Mucosa of descending colon (tissue), 3 donors: ENCODE measurements at places on chromosomes 2 and 18. TPM values are rescaled to one million over a fixed set of nuclear protein-coding genes. Genes with fewer than 3 reads are reported as not detected.

- DNase-seq, result peak; percentile 51
These were observed 69.6 kb downstream of the EML4 start for GRCh38 chr2:42238644-42239288.

DNA sequence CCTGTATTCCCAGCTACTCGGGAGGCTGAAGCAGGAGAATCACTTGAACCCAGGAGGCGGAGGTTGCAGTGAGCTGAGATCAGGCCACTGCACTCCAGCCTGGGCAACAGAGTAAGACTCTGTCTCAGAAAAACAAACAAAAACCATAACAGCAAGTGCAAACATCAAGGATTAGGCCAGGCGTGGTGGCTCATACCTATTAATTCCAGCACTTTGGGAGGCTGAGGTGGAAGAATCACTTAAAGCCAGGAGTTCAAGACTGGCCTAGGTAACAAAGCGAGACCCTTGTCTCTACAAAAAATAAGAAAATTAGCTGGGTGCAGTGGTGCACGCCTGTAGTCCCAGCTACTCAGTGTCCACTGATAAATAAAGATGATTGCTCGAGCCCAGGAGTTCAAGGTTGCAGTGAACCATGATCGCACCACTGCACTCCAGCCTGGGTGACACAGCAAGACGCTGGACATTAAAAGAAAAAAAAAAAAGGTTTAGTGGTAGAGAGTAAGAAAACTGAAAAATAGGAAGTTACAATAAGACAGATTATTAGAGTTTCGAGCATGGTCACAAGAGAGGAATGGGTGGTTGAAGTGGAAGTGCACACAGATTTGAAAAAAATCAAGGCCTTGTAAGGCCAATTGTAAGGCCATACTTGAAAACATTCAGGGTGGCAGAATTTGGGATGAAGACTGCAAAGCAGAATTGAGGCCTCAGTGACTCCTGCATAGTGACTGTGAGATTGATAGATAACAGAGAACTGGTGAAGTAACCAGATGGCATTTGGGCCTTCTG is 6.4 kb upstream of the KCMF1 start:
- DNase-seq, result no peak

Gene TDRD15
- not detected for total RNA-seq

DNA sequence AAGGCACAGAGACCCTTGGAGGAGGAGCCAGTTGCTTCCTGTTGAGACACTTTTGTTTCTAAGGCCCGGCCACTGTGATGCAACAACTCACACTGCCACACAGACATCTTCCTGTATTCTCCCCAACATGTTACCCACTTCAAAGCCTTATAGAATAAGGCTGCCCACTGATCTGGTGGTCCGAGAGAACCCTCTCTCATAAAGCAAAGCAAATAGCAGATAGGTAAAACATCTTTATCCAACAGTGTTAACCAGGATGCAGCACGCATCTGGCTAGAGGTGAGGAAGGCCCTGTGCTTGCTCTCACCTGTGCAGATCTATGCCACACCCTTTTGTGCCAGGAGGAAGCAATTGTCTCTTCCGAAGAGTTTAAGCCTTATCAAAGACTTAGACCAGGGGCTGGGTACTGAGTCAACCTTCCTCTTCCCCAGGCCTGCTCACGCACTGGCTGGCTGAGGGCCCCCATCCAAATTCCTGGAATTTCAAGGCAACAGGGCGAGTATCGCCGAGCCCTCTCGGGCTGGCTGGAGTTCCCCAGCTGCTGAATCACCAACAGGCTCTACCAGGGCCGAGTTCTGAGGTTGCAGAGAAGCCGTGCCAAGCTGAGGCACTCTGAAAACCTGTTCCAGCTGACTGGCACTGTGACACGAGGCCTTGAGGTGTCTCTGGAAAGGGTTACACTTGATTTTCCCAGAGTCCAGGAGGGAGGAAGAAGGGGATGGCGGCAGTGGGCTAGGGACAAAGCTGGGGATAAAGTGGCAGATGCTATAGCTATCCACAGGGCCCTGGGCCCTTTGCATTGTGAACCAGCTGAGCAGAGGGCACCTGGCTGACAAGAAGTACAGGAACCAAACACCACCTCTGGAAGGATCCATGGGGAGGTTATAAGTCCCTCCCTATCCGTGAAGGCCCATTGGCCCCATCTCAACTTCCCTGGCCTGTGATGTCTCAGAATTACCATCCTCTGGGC is 29.3 kb downstream of the TGFA start:
- peak; percentile 65 for DNase-seq

DNA sequence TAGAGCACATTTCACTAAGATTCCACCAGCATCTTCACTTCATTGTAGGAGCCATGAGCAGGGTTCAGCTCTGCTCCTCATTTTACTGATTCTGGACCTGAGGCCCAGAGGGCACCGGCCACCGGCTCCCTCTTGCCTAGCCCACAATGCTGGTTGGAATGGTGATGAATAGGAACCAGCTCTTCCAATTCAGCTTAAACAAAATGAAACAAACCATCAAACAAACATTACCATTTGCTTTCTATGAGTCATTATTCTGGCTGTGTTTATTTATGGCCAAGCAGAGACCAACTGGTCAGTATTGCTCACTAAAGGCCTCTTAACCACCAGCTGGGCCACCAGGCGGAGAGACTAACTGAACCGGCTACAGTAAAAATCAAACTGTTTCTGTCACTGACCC is 176.7 kb downstream of the MTX2 start:
- no peak for DNase-seq

DNA sequence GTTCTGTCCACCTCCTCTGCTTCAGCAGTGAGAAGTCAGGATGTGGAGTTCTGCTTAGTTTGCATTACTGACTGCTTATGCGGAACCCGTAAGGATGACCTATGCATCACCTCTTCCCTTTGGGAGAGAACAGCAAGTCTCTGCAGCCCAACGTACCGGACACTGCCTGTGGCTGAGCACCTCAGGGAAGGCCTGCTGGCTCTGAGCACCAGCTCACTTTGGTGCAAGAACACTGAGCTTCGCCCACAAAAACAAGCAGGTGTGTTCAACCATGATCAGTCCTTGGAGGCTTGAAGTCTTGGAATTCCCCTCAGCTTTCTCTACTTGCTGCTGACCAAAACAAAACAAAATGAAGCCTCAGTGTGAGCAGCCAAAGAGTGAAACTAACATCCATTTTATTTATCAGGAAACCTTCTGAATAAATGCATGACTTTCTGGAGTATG is 52.7 kb upstream of the NCK2 start:
- no peak for DNase-seq

DNA sequence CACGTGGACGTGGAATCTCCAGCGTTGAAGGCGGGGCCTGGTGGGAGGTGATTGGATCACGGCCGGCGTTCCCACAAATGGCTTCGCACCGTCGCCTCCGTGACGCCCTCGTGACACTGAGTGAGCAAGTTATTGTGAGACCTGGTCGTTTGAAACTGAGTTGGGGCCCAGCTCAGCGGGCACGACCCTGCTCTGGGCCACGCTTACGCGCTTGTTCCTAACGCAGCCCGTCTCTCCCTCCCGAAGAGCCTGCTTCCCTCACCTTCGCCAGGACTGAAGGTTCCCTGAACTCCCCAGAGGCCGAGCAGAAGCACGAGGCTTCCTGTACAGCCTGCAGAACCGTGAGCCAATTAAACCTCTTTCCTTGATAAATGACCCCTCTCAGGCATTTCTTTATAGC is 121.8 kb downstream of the RTP5 start:
- DNase-seq, result no peak

GRCh38 chr2:150643114-150643725 is 155.8 kb upstream of the RND3 start:
- DNase-seq, result no peak

Gene CHN1
- total RNA-seq, result 2.1 TPM

DNA sequence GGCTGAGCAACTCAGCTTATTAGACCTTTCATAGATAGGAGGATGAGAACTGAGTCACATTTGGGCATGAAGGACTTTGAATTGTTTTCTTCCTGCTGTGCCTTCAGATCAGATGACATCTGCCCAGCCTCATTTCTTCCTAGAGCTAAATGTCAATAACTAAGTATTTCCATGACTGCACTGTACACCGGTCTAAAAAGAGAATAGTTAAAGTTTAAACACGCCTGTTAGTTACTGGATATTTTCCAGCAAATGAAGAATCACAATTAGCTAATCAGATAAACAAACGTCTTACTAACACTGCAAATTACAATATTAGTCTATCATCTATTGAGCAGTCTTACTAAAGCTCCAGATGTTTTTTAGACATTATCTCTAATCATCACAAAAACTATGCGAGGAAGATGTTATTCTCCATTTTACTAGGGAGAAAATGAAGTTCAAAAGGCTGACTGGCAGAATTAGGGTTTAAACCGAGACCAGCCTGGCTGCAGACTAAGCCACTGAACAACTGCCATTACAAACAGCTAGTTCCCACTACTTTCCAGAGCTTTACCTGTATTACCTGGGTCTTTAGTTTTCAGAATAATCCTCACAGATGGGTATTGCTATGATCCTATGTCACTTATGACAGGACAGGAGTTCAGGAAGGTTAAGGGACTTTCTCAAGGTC is 69.4 kb upstream of the ZNF397 start:
- no peak for DNase-seq

DNA sequence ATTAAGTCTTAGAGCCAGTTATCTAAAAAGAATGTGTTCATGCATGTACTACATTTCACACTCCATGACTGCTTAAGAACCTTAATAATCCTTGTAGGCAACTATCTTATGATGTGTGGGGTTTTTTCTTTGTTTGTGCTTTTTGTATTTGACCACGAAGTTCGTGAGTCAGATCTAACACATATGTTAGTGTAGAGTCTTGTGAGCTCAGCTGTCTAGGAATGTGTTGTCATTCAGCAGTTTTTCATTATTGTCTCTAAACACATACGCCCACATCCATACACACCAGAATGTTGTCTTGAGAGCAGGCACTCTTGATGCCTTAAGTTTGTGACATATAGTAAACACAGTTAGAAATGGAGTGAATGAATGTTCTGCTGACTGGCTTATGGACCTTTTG is 38.4 kb downstream of the CAB39 start:
- no peak for DNase-seq

DNA sequence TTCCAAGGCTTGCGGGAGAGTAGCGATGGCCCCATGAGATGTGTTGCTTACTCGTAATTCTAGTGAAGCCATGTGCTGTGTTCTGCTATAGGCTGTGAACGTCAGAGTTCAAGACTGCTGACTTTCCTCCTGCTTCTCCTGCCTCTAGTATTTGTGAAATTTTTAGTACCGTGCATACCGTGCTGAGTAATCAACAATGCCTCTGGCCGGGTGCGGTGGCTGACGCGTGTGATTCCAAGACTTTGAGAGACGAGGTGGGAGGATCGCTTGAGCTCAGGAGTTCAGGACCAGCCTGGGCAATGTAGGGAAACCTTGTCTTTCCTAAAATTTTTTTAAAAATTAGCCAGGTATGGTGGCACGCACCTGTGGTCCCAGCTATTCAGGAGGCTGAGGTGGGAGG is 59.9 kb upstream of the B3GNT7 start:
- no peak for DNase-seq
